Skeletal muscle cell (primary cell): ENCODE measurements at places on chromosomes 7 and 10.

DNA sequence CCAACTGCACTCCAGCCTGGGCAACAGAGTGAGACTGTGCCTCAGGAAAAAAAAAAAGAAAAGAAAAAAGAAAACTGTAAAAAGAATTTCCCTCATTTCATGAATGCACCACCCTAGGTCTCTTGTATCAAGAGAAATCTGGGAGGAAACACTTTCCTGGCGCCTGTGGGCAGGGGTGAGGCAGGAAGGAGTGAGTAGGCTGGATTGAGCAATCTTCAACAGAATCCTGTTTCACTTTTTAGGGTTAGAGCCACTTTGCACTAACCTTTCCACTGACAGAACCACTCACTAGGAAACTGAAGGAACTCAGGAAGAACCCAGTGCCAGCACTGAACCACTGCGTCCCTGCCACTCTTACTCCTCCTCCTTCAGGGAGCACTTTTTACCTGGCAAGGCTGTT lies 282.1 kb downstream of the CCDC3 start:
- no peak for DNase-seq

DNA sequence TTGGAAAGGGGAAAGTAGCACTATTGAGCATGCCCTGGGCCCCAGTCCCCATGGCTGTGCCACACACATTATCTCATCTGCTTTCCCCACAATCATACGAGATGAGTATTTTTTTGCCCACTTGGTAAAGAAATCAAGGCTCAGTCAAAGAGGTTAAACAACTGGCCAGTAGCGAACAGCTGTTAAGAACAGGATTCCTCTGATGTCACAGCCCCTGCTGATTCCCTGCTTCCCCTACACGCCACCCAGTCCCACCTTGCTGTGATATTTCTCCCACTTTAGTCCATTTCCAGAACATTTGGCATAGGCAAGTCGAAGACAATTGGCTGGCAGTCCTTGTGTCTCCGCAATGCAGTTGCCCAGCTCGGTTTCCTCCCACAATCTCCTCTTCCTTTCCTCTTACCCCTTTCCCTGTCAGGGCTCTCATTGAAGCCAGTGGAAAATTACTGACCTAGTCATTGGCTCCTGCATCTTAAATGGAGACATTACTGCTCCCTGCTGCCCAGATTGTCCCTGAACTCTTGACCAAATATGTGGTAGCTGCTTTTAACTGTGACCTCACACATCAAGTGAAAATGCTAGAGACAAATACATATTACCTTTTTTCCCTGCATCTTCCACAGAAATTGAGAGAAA lies 56.5 kb upstream of the EEPD1 start:
- DNase-seq: no peak

DNA sequence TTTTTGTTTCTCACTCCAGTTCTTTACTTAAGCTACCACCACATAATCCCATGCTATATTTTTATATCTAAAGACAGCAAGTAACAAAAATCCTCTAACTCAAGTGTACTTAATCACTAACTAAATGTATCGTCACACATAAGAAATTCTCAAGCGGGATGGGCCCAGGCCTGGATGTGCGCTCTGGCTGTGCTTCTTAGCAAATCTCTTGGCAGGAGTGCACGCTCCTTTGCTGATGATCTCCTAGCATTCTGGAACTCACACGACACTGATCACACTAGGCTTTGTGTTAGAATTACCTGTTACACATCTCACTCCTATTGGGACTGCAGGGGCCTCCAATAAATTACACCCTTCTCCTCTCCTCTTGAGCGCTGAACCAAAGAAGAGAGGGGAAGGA lies 46.7 kb upstream of the CALD1 start:
- DNase-seq: no peak

DNA sequence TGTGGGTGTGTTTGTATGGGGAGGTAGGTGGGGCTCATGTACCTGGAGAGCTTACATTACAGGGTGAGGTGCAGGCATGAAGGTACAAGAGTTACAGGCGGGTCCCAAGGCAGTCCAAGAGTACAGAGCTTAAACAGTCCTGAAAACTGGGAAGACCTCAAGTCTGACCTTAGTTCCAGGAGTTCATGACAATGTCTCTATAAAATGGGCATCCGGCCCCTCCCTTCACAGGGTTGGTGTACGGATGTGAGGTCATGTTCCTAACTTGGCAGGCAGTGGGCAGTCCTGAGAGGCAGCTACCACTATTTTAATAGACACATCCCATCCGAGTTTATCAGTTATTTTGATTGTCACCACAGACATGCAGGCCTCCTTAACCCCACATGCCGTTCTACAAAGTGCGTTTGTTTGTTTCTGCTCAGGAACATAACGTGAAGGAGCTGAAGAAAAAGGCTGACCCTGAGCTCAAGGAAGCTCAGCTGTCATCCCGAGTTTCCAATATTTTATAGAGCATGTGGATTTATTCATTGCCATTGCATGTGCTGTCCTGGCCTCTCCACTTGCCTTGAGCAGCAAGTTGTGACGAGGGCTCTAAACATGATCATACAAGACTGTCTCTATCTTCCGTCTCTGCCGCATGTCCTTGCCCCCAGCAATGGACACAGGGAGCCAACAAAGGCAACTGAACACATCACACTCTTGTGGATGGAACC lies 647.5 kb upstream of the IGFBP3 start:
- no peak for DNase-seq

GRCh38 chr7:140009735-140010134 lies 53.0 kb downstream of the PARP12 start:
- DNase-seq: no peak
